Omental fat pad (tissue), 4 donors: ENCODE measurements at places on chromosomes 16 and 17. TPM values are rescaled to one million over a fixed set of nuclear protein-coding genes. Genes with fewer than 3 reads are reported as not detected.

- peak; percentile 98 for DNase-seq
These were observed 762 bp upstream of the MED13 start for GRCh38 chr17:62065611-62066468.

GRCh38 chr17:68431661-68432071 is 25.6 kb downstream of the WIPI1 start:
- DNase-seq = no peak

DNA sequence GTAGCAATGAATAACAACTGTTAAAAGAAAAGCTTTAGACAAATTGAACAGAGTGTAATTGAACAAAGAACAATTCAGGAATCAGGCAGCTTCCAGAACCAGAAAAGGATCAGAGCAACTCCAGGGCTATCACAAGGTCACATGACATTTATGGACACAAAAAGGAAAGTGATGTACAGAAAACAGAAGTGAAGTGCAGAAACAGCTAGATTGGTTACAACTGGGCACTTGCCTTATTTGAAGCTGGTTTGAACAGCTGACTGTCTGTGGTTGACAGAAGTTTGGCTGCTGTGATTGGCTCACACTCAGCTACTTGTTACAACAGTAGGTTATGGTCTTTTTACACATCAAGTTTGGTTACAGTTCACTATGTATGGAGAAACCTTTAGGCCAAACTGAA is 14.8 kb downstream of the EFCAB5 start:
- DNase-seq = no peak

- DNase-seq = no peak
These were observed 297.4 kb downstream of the CNTNAP4 start for GRCh38 chr16:76574651-76575050.

GRCh38 chr17:38877130-38877851 is 7.4 kb downstream of the LASP1 start:
- no peak for DNase-seq

GRCh38 chr17:30543456-30543855 is 66.2 kb downstream of the GOSR1 start:
- DNase-seq = no peak

- DNase-seq = peak; percentile 45
These were observed 17.5 kb downstream of the COG7 start for GRCh38 chr16:23435500-23435899.

- no peak for DNase-seq
These were observed 2.9 kb upstream of the CRYBA1 start for GRCh38 chr17:29243792-29244191.

- no peak for DNase-seq
These were observed 646.1 kb downstream of the CDH11 start for GRCh38 chr16:64475627-64476351.

DNA sequence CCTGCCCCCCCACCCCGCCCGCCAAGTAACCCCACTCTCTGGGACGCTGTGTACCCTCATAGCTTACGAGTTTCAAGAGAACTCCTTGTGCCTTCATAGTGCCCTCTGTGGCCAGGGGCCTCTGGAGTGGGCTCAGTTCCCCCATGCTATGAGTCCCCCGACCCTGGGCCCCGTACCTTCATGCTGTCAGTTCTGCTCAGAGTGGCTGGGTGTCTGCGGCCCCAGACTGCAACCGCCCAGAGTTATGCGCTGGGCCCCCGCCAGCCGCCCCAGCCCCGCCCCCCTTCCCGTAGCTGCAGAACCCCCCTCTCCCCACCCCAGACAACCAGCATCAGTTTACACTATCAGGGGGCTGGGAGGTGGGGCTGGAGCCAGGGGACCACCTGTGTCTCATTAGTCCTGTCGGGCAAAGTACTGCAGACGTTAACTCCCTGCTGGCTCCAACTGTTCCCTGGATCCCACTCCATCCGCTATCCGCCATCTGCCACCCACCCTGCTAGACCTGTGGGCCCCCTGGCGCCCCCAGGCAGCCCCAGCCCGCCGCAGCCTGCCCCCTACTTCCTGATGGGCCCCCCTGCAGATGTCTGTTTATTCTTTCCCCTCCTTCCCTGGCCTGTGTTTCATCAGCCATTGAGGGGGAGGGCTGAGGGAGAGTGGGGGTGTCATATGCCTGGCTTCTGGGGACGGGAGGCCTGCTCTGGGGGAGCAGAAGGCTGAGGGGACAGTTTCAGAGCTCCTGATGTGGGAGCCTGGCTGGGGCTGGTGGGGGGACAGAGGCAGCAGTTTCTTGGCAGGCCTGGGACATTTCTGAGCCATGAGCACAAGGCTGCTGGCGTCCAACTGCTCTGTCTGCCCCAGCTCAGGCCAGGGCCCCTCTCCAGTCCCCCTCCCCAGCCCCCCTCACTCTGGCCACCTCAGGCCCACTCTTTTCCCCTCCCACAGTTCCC is at the start of gene MFAP4:
Gene MFAP4, minus strand, starts transcription at position 217 of the 947 bp plus-strand sequence. Its CDS starts 35 bp downstream, at position 182.
- DNase-seq = peak; percentile 20

DNA sequence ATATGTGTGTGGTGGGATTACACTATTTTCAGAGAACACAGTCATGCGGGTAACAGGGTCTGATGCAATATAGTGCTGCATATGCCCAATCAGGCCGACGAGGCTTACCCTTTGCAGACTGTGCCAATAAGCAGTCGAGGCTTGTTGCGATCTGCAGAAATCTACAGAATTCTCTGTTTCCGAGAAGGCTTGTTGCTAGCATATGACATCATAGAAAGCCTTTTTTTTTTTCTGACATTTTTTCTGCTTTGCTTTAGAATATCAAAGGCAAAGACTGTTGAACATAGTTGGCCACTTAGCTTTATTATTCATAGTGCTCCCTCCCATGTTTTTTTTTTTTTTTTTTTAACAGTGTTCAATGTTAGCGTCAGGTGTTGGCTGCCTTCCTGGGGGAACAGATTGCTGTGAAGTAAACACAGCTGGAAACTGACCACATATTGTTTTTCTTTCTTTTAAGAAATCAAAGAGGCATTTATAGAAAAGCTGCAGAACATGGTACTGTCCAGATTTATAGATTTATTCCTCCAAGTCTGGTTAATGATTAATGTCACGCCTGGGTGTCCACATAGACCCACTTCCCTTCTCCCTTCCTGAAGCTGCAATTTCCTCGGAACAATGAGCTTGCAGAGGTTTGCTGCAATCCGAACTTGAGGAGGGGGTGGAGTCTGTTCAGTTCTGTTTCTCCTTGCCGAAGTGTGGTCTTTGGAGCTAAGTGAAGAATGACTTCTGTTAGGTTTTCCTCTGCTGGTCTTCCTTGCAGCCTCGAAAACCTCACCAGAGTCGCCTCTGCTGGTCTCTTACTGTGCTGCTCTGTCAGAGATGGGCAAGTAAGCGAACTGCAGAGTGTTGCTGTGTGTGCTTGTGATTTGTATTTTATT is 87.3 kb downstream of the MAP2K6 start:
- no peak for DNase-seq

GRCh38 chr16:22022151-22022550 is 14.2 kb downstream of the MOSMO start:
- no peak for DNase-seq

The TP53TG3F gene
- total RNA-seq = not detected

The HOXB6 gene
- total RNA-seq = 22.7 TPM

The PRR35 gene
- total RNA-seq = not detected

The PTX4 gene
- total RNA-seq = not detected

The SMIM36 gene
- not detected for total RNA-seq
